ENCODE measurements at places on chromosomes 7 and 10. TPM values are rescaled to one million over a fixed set of nuclear protein-coding genes. Genes with fewer than 3 reads are reported as not detected.

The HOXA6 gene
- total RNA-seq, result 0.32 TPM

The NUTM2A gene
- 1.3 TPM for total RNA-seq

The NME8 gene
- total RNA-seq, result not detected

The LRRD1 gene
- total RNA-seq, result not detected

The COL17A1 gene
- total RNA-seq, result not detected

The SSC4D gene
- not detected for total RNA-seq

The MRPS16 gene
- 96.2 TPM for total RNA-seq

The IQCE gene
- 12.5 TPM for total RNA-seq

- DNase-seq, result no peak
Measured at GRCh38 chr10:108902619-108903285, 1020.6 kb downstream of the XPNPEP1 start.

DNA sequence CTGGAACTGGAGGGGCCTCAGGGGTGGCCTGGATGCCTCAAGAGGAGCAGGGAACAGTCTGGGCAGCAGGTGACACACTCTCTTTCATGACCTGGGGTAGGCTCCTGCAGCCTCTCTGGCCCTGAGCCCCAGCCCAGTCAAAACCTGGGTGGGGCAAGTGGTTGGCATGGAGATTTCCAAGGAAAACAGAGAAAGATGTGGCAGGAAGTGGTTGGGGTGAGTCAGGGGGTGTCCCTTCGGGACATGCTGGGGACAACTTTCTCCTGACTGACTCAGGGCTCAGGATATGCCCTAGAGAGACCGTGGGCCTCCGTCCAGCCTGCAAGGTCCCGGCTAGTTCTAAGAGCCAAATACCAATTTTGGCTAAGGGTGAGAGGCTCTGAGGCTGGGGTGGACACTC, 2.9 kb downstream of the AQP1 start:
- DNase-seq, result no peak

DNA sequence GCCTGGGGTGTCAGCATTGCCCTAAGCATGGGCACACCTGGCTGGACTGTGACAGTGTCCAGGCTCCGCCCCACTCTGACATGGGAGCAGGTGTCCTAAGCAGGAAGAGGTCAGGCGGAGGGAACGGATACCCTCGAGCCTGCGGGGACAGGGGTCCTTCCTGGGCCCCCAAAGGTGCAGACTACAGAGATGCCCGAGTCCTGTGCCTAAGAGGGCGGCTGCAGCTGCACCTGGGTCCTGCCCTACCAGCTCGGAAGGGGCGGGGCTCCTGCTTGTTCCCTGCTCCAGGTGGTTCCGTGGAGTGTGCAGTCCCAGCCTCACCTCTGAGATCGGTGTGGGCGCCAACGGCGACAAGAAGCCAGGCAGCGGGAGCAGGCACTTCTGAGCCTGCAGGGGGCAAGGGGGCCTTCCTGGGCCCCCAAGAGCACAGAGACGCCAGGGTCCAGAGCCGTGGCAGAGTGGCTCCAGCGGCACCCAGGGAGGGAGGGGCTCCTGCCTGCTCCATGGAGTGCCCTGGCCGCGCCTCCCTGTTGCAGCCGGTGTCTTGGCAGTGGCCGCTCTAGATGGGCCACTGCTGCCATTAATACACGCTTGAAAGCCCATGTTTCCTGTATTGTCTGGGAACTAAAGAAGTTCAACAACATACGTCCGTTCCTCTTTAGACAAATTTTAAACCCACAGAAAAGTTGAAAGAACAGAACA, 64.5 kb upstream of the CACNA2D1 start:
- DNase-seq, result no peak

DNA sequence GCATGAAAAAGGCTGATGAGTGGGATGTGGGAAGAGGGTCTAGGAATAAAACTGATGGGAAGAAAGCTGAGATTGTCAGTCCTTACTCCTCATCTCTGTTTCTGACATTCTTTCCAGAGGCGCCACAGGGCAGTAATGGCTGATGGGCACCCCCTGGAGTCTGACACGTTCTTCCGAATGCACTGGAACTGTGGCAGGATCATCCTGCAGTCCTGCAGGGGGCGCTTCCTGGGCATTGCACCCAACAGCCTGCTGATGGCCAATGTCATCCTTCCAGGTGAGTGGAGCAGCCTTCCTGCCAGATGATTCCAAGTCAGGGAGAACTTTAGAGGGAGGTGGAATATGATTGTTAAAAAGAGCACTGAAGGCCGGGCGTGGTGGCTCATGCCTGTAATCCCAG, 4.8 kb downstream of the FSCN3 start:
- no peak for DNase-seq

- no peak for DNase-seq
Measured at GRCh38 chr10:95542330-95542729, 18.8 kb downstream of the SORBS1 start.

GRCh38 chr7:101138213-101138870, 11.4 kb downstream of the SERPINE1 start:
- DNase-seq, result peak; percentile 15

DNA sequence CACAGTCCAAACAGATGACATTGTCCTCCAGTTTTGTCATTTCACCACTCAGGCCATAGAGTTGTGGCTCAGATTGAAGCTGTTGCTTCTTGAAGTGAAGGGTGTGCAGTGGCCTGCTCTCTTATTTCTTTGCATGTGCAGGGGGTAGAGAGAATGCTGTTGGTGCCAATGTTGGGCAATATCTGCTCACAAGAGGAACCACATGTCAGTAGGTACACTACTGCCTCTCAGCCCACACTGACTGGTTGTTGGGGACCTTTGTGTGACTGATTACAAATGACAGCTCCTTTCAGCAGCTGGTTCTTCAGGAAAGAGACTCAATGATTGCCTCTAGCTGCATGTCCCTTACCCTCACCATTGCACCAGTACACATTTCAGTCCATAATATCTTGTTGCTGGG, 21.9 kb upstream of the SFTPA1 start:
- no peak for DNase-seq

- no peak for DNase-seq
Measured at GRCh38 chr10:130430852-130431704, 294.9 kb downstream of the GLRX3 start.

DNA sequence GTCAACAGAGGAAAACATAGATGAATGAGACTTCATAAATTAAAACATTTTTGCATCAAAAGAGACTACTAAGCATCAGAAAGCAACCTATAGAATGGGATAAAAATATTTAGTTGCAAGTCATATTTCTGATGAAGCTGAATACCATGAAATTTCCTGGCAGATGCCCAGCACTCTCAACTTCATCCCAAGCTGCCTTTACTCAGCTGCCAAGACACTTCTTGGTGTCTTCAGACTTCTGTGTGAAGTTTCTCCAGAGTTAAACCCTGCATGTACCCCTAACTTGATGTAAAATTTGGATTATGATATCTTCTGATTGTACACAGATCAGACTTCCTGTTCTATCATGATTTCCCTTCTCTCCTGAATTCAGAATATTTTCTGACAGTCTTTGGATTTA, 73.2 kb downstream of the AKR1C4 start:
- DNase-seq, result no peak

DNA sequence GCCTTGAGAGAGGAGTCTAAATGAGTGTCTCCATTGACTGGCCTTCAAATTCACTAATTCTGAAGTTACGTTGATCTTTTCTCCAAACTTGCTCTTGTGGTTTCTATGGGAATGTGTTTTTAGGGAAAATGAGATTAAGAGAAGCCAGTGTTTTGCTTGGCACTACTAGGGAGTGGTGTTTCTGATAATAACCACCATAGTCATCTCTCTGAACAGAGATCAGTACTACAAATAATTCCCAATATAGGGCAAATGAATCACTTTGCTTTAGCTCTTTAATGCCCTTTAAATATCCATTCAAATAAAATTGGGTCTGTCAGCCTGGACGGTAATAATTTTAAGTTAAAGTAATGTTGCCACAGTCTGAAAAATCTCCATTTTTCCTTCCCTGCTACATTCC, 90.8 kb downstream of the NRF1 start:
- no peak for DNase-seq

DNA sequence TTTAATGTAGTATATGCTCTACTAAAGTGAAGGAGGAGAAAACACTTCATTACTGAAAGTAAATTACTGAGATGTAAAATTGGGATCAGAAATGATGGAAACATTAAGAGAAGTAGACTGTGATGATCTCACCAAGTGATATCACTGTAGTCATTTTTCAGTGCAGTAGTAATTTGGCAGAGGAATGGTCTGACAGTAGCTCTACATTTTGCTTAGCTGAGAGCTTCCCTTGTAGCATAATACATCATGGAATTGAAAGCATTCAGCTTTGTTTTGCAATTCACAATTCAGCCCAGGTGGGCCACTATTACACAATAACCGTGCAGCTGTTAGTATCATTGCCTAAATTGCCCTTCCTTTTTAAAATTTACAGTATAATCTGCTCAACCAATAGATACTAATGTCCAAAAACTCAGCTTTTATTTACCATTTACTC, 19.4 kb upstream of the CABCOCO1 start:
- no peak for DNase-seq
